Effector memory CD4-positive, alpha-beta T cell (primary cell): ENCODE measurements at places on chromosomes 4 and X.

DNA sequence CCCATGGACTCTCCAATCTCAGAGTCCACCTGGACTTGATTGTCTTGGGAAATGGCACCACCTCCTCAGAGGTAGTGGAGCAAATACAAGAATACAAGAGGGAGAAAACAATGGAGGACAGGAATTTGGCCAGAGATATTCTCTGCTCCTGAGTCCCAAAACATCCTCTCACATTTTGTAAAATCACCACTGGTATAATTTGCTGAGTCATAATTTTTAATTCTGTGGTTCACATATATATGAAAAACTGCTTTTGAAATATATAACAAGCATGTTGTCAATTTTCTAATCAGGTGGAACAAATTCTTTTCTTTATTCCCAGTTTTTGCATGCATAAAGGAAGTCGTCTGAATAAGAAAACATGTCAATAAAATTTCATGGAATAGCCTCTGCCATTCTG, 356.1 kb downstream of the AFF2 start:
- no peaks in the 10 kb centered on the region for H3K4me1 ChIP-seq
- DNase-seq, result no peak
- no peaks in the 10 kb centered on the region for H3K27me3 ChIP-seq
- no peak overlapping the region for H3K4me3 ChIP-seq

DNA sequence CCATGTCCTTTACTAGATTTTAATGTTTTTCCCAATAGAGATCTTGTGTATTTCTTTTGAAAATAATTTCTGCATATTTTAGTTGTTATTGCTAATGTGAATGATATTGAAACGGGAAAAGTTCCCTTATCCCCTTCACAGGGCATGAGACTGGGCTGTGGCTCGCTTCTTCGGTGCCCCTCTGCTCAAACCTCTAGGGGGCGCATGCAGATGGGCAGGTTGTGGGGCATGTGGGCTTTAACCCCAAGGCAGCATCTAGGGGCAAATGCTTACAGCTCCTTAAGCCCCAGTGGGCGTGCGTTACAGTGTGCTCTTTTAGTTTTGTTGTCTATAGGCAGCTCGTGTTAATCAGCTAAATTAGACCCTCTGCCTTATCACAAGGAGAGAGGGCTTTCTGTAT, 194.7 kb downstream of the OPHN1 start:
- no peaks in the 10 kb centered on the region for H3K36me3 ChIP-seq
- no peak overlapping the region for H3K4me3 ChIP-seq
- H3K27ac ChIP-seq, result no peak overlapping the region
- no peak for DNase-seq
- H3K4me1 ChIP-seq, result no peaks in the 10 kb centered on the region
- H3K27me3 ChIP-seq, result no peaks in the 10 kb centered on the region

DNA sequence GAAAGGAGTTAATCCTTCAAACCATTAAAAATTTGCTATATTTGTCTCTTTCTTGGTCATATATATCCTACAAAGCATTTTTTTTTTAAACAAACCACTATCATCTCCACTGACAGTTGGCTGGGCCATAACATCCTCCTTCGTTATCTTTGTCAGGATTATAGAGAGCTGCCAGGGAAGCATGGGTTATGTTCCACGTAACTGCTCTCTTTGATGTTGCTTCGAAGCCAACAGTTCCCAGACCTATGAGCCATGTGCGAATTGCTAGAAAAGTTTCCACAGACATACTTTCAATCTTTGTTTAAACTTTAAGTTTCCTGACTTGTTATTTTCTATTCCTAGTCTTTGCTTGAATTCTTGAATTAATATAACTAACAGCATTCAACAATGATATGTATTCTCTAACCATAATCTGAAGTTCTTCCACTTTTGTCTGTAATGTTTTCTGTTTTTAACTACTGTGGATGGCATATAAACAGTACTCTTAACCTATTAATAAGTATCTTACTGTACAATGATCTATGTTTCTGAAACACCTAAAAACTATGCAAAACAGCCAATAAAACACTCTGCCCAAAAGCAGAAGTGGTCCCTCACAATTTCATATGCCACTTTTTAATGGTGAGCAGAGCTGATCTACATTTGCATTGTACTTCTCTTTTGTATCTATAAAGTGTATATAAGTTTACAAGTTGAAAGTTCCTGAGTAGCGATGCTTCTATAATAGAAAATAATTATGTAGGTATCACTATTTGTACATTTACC, 37.9 kb downstream of the EREG start:
- no peak overlapping the region for H3K27ac ChIP-seq
- H3K27me3 ChIP-seq, result no peaks in the 10 kb centered on the region
- no peaks in the 10 kb centered on the region for H3K36me3 ChIP-seq
- no peak for DNase-seq
- no peak overlapping the region for H3K4me3 ChIP-seq
- H3K4me1 ChIP-seq, result no peaks in the 10 kb centered on the region

DNA sequence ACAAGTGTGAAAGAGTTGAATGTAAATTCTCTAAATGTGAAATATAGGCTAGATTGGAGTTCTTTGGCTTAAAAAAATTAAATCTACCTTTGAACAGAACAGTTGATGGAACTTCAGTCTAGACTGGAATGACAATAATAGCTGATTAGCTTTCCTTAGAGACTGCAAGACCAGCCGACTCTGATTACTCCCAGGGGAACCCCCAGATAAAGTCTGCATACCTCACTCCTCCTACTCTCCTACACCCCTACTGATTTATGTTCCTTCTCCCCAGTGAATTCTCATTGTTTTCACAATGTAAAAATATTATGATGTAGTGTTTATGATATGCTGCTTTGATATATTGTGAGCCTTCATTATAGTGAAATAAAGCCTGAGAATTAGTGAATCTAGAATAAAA, 241.3 kb downstream of the CFAP299 start:
- H3K36me3 ChIP-seq, result no peaks in the 10 kb centered on the region
- no peak for DNase-seq
- no peaks in the 10 kb centered on the region for H3K27me3 ChIP-seq

- no peak for DNase-seq
- H3K36me3 ChIP-seq, result no peaks in the 10 kb centered on the region
- H3K4me1 ChIP-seq, result no peaks in the 10 kb centered on the region
- H3K27me3 ChIP-seq, result no peaks in the 10 kb centered on the region
- H3K27ac ChIP-seq, result no peak overlapping the region
Observed at GRCh38 chr4:169052594-169052945, 42.5 kb upstream of the CBR4 start.

- H3K4me3 ChIP-seq, result no peak overlapping the region
- no peak for DNase-seq
- no peaks in the 10 kb centered on the region for H3K36me3 ChIP-seq
- no peaks in the 10 kb centered on the region for H3K4me1 ChIP-seq
- no peaks in the 10 kb centered on the region for H3K27me3 ChIP-seq
Observed at GRCh38 chrX:68912113-68912512, 83.3 kb downstream of the EFNB1 start.

DNA sequence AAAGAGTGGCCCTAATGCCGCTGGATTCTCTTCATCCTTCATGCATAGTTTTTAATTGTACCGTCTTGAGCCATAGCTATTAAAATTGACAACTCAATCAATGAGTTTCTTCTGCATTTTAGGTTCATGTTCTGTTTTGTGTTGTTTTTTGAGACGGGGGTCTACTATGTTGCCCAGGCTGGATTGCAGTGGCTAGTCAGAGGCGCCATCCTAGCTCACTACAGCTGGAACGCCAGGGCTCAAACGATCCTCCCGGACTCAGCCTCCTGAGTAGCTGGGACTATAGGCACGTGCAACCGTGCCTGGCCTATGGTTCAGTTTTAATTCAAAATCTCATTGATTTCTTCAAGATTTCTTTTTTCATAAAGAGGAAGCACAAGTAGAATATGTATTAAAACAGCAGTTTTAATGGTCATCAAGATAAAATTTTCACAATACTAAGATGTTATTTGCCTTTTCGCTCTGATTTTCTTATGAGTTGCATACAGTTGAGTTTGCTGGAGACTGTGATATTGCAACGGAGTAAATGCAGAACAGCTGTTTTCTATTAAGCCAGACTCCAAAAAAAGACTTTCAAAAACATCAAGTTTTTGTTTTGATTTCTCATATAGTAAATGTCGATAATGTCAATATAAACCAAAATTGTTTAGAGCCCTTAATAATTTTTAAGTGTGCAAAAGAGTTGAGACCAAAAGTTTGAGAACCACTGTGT, 1.1 kb upstream of the STX18 start:
- no peaks in the 10 kb centered on the region for H3K27me3 ChIP-seq
- H3K36me3 ChIP-seq, result no peaks in the 10 kb centered on the region
- H3K4me3 ChIP-seq, result peak overlapping the region; percentile 99
- no peak for DNase-seq
- H3K4me1 ChIP-seq, result peaks cover 12% of the 10 kb centered on the region
